ENCODE measurements at places on chromosomes 7 and 10. TPM values are rescaled to one million over a fixed set of nuclear protein-coding genes. Genes with fewer than 3 reads are reported as not detected.

GRCh38 chr10:130079614-130080460, 30.8 kb downstream of the C10orf143 start:
- no peak for DNase-seq

GRCh38 chr7:143384661-143385631, 3.8 kb downstream of the ZYX start:
- no peak for DNase-seq

- peak; percentile 65 for DNase-seq
These were observed 15.6 kb downstream of the LYZL1 start for GRCh38 chr10:29304264-29304994.

NKX6-2 gene
- 4.9 TPM for polyA plus RNA-seq

GRCh38 chr10:78458983-78459638, 425.4 kb downstream of the RPS24 start:
- DNase-seq: no peak

DNA sequence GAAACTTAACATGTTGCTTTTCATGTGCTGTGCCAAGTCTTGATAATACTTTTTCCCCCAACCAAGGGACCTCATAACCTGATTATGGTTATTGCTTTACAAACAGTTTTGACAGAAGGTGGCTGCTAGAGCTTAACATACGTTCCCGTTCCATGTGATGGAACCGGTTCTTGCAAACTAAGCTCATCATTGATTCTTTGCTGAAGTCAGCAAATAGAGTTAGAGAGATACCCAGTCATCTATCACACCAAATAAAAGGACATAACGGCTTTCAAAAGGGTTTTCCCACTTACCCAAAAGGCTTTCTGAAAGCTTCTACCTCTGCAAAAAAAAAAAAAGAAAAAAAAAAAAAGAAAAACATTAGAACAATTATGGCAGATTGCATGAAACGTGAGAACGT, 230.3 kb upstream of the MDFIC start:
- DNase-seq: no peak

DNA sequence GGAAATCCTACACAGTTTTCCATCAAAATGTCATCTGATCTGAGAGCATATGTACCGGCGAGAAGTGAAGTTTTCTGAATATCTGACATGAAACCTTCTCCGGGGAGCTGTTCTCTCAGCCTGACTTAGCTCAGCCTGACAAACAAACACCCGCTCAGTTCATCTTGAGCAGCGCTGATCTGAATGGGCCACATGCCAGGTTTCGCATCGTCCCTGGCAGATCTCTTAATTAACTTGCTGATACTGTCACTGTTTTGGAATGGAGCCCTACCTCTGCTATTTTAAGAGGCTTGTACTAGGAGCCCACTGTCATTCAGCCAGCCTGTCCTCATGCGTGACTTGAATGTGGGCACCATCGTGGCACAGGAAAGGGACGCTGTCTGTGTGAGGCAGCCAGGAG, 109.2 kb downstream of the STRA8 start:
- no peak for DNase-seq

- no peak for DNase-seq
These were observed 118.1 kb upstream of the SEM1 start for GRCh38 chr7:96827701-96828100.

DNA sequence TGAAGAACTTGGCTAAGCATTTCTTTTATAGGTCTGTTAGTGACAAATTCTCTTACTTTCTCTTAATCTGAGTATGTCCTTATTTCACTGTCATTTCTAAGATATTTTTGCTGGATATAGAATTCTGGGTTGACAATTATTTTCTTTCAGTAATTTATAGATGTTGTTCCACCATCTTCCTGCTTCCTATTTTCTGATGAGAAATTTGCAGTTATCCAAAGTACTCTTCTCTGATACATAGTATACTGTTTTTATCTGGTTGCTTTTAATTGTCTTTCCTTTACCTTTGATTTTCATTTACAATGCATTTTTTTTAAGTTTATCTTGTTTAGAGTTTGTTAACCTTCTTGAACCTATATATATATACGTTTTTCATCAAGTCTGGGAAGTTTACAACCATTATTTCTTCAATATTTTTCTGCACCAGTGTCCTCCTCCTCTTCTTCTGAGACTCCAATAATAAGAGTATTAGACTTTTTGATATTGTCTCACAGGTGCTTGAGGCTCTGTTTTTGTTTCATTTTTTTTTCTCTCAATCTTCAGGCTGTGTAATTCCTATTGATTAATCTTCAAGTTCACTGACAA, 101.6 kb upstream of the INSIG1 start:
- no peak for DNase-seq

- DNase-seq: no peak
These were observed 316.4 kb upstream of the C7orf33 start for GRCh38 chr7:148274118-148274517.

- no peak for DNase-seq
These were observed 85.7 kb downstream of the ZNF277 start for GRCh38 chr7:112292162-112292561.
